ENCODE measurements at places on chromosomes 2 and 18.

DNA sequence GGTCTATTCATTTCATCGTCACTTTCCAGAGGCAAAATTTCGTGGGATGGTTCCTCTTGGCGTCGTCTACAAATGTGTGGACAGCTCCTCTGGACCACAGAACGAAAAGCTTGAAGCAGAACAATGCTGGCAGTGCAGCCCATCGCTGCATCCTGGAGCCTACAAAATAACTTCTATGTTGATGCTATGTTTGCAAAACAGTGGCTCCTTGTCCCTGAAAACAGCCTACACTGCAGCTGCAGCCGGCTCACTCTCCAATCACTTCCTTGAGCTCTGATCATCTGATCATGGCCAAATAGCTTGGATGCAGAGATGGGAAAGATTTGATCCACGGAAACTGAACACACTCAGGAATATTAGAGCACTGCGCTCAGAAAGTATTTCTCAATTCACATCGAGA lies 60.0 kb downstream of the DOCK10 start:
- DNase-seq = no peak

- no peak for DNase-seq
These were observed 124.7 kb downstream of the QPCT start for GRCh38 chr2:37469126-37469525.

DNA sequence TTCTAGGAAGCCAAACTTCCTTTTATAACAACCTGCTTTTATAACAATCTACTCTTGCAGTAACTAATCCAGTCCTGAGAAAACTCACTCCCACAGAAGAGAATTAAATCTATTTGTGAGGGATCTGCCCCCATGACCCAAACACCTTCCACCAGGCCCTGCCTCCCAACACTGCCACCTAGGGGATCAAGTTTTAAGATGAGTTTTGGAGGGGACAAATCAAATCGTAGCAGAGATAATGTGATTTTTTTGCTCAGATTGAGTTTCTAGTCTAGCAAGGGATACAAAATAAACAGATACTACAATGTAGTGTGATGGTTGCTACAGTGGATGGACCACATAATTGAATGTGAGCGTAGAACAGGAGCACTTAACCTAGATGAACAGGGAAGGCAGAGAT lies 52.2 kb downstream of the NCOA1 start:
- peak; percentile 45 for DNase-seq

GRCh38 chr2:24840962-24841945 lies 48.0 kb downstream of the CENPO start:
- DNase-seq = no peak

GRCh38 chr2:226647621-226648518 lies 151.8 kb downstream of the IRS1 start:
- DNase-seq = no peak

DNA sequence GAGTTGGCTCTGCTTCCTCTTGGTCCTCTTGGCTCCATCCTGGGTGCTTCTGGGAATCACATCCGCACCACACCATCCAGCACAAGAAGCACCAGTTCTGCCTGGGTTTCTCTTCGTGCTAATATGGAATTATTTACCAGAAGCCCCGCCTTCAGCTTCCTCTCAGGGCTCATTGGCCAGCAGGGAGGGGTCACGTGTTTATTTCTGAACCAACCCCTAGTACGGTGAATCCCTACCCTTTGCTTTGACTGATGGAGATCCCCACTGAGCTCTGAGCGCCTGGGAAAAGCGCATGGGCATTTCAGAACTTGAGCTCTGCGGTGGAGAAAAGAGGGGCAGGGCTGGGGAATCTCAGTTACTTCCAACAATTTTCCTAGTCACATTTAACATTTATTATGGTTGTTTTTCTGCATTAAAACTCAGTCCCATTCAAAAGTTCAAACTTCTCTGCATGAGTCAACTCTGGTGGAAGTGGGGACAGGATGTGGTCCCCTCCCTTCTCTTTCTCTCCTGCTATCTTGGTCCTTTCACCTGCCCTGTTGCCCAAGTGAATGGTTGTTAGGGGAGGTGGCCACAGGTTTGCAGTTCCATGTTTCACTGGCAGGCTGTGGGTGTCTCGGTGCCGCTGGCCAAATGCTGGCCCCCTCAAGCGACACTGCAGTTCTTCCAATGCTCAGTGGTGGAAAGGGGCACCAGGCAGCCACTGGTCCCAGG lies 76.4 kb upstream of the TTC39C start:
- DNase-seq = no peak

DNA sequence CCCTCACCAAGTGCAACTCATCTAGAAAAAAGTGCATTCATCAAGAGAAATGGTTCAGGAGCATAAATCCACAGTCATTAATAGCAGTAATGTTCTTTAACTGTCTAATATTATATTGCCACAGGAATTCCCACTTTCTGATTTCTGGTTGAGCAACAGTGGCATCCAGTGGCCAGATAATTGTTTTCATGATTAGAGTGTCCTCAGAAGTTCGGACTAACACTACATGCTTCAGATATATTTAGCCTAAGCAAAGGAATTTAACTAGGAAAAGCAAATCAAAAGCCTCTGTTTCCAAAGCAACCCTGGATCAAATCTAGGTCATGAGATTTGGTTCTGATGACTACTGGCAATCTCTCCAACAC lies 9.8 kb upstream of the ERBB4 start:
- no peak for DNase-seq

- DNase-seq = no peak
These were observed 209.1 kb downstream of the CMPK2 start for GRCh38 chr2:6656633-6657032.

GRCh38 chr2:29525921-29526320 lies 395.5 kb downstream of the ALK start:
- DNase-seq = no peak

All from erythroblast (primary cell).